ENCODE measurements at places on chromosomes 12 and 14.

- DNase-seq, result no peak
Observed at GRCh38 chr14:70897464-70897863, 9.8 kb upstream of the PCNX1 start.

DNA sequence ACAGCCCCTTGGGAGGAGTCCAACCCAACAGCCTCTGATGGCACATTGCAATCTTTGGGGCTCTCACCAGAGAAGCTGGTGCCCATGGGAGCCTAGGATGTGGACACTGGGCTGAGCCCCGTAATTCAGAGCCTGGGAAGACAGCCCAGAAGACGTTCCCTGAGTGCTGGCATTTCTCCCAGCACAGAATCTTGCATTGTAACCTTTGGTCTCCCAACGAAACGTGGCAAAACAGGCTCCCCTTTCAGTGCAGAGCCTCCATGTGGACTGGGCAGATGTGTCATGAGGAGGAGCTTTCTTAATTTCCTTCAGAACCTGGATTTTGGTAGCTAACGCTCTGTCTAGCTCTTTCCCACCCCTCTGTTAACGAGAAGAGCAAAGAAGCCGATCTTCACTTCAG is 26.3 kb downstream of the BATF start:
- DNase-seq, result no peak

DNA sequence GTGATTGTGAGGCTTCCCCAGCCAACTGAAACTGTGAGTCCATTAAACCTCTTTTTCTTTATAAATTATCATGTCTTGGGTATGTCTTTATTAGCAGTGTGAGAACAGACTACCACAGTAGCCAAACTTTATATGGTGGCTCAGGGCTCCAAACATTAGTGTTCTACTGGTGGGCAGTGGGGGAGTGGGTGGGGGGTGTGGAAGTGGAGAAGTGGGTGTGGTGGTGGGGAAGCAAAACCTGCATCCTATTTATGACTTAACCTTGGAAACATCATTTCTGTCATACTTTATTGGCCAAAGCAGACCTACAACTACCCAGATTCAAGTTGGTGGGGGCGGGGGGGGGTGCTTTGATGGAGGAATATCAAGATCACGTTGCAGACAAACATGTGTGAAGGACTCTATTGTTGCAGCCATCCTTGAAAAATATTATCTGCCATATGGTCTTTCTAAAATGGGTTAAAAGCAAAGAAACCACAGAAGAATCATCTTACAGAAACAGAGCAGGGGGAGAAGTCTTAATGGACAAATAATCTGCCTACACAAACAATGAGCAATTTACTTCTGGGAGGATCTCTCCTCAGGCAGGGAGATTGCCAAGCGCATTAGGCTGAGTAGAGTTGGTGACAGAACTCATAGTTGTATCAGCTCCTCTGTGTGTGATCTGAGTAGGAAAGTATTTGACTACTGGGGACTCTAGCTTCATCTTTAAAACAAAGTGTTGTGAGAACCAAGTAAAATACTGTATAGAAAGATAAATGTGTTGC is 1.4 kb upstream of the PWP1 start:
- DNase-seq, result no peak

DNA sequence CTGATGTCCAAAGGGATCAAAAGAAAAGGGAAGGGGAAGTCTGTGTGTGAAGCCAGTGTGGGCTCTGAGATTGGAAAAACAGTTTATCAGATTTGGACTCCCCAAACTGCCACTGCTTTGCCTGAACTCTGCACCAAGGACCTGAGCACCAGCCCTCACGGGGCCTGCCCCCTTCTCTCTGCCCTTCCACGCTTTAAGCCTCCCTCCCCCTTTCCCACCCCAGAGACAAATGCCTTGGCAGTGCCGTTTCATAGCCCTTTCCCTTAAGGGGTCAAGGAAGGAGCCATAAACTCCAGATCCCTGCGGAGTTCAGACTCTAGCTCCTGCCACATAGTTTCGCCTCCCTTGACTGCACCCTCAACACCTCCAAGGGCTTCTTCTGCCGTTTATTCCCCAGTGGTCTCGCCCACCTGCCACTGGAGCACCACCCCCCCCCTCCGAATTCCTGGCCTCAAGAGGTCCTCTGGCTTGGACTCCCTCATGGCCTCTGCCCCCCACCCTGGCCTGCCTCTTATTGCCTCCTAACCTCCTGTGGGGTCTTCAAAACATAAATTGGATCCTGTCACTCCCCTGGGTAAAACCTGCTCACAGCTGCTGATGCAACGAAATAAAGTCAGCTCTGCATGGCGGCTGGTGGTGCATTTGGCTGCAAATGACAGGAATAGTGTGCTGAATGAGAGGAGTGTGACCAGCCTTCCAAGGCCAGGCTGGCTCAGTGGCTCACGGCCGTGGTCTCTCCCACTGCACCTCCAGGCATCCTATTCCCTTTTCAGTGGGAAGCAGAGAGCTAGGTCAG is 18.8 kb downstream of the SLC25A29 start:
- DNase-seq, result no peak

- DNase-seq, result peak; percentile 54
Observed at GRCh38 chr12:119659289-119659897, 8.5 kb upstream of the PRKAB1 start.

DNA sequence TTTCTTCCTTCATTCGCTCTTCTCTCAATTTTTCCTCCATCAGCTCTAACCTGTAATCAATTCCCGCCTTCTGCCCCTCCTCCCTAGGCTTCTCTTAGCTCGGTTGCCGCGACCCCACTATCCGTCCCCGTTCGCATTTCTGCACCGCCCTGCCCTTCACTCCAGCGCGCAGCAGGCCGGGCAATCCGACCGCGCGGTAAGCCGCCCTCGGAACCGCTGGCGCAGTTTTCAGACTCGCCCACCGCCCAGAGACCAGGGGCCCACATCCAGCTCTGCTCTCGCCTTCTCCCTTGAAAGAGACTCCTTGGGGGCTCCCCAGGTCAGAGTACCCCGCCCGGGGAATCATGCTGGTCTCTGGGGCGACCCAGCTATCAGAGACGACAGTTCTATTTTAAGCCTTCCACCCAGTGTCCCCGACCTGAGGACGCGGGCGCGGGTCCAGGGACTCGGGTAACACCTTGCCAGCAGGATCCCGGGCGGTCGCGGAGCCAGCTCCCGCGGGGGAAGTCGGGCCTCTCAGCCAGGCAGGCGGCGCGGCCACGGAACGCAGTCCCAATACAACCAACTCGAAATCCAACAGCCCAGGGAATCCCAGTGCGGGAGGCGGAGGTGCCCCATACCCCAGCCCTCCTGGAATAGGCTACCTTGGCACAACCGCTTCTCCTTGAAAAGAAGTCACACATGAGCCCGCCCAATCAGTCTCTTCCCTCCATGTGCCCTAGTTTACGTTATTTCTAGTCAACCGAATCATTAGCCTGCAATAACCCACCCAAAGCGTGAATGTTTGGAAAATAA is 5.7 kb upstream of the SLC38A4 start:
- no peak for DNase-seq

GRCh38 chr14:69629225-69630127 is 18.1 kb downstream of the SUSD6 start:
- no peak for DNase-seq

GRCh38 chr12:132524405-132524804 is 34.5 kb downstream of the FBRSL1 start:
- DNase-seq, result no peak

DNA sequence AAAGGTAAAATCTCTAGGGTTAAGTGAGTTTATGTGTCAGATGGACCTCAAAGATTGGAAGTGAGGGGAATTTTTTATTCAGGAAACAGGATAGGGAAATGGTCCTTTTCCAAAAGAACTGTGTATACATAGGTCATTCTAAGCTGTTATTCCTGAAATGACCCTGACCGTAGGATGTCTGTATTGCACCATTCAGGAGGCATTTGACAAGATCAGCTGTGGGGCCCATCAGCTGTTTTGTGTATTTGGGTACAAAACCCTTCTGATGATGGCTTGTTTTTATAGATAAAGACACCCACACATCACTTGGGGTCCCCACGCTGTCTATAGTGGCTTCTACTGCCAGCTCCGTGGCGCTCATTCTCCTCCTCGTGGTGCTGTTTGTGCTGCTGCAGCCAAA is 62.6 kb upstream of the SRSF5 start:
- DNase-seq, result no peak

- no peak for DNase-seq
Observed at GRCh38 chr12:116707751-116708150, 30.1 kb downstream of the SPRING1 start.

- no peak for DNase-seq
Observed at GRCh38 chr12:15629761-15630160, 159.4 kb downstream of the EPS8 start.

DNA sequence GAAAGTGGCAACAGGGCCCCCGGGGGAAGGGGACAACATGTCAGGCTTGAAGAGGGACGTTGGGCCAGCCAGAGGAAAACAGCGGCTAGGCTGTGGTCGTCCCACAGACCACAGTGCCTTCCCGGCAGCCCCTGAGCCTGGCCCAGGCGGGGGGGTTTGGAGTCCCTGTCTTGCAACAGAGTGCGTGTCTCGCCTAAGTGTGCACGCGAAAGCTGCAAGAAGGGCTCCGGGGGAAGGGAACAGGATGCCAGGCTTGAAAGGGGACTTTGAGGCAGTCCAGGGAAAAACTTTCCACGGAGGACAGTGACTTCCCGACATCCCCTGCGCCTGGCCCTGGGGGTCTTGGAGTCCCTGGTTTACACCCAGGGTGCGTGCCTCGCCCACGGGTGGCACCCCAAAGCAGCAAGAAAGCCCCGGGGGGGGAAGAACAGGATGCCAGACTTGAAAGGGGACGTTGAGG is 157.5 kb upstream of the ALG10B start:
- DNase-seq, result no peak

DNA sequence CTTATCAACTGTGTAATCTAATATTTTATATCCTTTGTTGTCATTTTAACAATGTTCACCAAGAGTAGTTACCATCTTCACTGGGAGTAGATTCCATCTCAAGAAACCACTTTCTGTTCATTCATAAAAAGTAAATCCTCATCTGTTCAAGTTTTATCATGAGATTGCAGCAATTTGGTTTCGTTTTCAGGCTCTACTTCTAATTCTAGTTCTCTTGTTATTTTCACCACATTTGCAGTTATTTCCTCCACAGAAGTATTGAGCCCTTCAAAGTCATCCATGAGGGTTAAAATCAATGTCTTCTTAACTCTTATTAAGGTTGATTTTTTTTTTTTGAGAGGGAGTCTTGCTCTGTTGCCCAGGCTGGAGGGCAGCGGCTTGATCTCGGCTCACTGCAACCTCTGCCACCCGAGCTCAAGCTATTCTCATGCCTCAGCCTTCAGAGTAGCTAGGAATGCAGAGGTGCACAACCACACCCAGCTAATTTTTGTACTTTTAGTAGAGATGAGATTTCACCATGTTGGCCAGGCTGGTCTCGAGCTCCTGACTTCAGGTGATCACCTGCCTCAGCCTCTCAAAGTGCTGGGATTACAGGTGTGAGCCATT is 276.6 kb downstream of the ACSS3 start:
- no peak for DNase-seq

- peak; percentile 17 for DNase-seq
Observed at GRCh38 chr14:77375973-77376770, 722 bp downstream of the TMED8 start.

DNA sequence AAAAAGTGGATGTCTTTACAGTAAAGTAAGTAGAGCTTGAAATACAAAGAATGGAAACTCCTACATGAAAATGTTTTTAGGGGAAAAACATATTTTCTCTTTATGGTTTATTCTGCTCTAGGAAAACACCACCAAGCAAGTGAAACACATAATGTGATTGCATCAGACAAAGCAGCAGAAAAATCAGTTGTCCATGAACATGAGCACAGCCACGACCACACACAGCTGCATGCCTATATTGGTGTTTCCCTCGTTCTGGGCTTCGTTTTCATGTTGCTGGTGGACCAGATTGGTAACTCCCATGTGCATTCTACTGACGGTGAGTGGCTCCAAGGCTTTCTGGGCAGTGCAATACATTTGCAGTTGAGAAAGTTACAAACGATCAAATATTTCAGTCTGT is 42.6 kb upstream of the PLEKHD1 start:
- DNase-seq, result no peak

DNA sequence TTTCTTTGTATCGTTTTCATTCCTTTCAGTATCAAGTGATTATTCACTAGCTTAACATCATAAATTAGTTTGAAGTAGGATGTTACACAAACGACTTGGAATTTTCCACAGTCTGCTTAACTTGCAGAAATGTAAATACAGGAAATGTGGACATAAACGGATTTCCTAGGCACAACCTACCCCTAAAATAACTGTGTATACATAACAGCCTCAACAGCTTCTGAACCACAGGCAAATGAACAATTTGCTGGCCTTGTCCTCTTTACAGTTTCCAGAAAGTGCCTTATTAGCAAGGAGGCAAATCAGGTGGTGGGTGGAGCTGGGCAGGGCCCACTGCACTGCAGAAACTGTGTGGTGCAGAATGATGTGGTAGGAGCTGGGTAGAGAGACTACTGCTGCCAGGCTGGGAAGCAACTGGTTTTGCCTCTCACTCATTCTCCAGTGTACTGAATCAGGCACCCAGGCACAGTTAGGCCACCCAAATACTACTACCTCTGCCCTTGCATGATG is 14.1 kb downstream of the DRAM1 start:
- no peak for DNase-seq

All from NCI-H1105 treated with DMSO at 0.1 percent for 48 hours (cell line).